ENCODE measurements at places on chromosomes 1 and 21.

GRCh38 chr1:155645034-155645598 is 35.1 kb downstream of the MSTO1 start:
- no peak for DNase-seq

DNA sequence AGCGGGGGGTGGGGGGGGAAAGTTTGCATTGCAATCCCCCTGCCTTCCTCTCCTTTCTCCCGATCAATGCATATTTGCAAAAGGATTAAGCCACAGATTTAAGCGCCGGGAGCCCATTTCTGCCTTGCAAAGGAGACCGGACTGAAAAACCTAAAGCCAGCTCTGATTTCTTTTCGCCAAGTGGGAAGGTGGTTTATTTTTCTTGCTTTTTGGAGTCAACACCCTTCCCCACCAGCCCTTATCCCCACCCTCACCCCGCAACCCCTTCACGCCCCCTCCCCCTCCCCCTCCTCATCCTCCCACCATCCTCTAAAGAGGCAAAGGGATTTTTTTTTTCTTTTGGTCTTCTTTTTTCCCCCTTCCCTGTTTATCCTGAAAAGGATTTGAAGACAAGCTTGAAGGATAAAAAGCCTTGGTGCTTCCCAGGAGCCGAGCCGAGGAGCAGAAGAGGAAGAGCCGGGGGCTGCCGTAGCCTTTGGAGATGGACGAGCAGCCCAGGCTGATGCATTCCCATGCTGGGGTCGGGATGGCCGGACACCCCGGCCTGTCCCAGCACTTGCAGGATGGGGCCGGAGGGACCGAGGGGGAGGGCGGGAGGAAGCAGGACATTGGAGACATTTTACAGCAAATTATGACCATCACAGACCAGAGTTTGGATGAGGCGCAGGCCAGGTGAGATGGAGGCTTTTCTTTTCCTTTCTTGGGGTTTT is 513 bp downstream of the PBX1 start:
- no peak for DNase-seq

DNA sequence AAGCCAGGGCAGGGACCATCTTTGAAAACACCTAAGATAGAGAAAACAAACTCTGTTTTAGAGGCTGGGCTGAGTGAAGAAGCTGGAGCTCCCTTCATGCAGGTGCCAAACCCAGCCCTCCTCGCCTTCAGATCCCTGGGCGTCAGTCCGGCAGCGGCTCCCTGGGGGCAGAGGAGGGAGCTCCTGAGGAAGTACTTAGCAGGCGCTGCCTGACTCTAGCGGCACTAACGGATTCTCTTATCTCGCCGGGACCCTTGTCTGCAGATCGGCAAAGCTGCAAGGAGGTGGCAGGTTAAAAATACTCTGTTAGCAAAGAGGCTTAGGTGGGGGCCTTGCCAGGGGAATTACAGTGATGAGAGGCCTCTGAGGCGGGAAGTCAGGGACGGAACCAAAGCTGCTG is 79.6 kb downstream of the PLXNA2 start:
- DNase-seq = no peak

DNA sequence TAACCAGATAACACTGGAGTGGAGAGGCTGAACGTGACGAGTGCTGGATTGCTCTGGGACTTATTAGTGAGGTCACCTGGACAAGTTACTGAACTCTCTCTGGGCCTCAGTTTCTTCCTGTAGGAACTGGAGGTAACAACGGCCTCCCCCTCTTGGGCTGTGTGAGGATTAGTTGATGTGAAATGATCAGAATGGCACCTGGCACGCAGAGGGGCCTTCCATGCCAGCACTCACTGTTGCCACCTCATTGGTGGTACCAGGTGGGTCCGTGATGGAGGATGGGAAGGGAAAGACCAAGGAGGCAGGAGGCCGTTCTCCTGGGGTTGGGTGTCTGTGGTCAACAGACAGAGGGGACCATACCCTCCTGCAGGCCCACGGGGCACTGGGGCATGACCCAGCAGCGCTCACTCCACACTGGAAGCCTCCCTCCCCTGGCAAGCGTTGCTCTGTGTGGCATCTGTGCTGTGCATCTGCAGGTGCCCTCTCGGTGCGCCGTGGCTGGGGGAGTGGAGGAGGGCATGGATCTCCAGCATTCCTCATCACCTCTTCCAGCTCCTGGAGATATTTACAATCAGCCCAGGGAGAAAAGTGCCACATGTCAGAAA is 349.5 kb upstream of the VAMP3 start:
- DNase-seq = no peak

GRCh38 chr1:153288634-153289275 is 24.0 kb downstream of the PGLYRP3 start:
- no peak for DNase-seq

All from T-helper 17 cell (primary cell).